Uterus (tissue), 4 donors: ENCODE measurements at places on chromosomes 1 and 21. TPM values are rescaled to one million over a fixed set of nuclear protein-coding genes. Genes with fewer than 3 reads are reported as not detected.

GRCh38 chr1:248825573-248825908, 174 bp downstream of the SH3BP5L start:
- no peaks in the 10 kb centered on the region for H3K36me3 ChIP-seq
- H3K27ac ChIP-seq = peak overlapping the region; percentile 93
- H3K4me3 ChIP-seq = peak overlapping the region; percentile 99
- DNase-seq = no peak

- H3K36me3 ChIP-seq = no peaks in the 10 kb centered on the region
- no peak overlapping the region for H3K27ac ChIP-seq
- H3K4me3 ChIP-seq = no peak overlapping the region
- no peaks in the 10 kb centered on the region for H3K27me3 ChIP-seq
- H3K4me1 ChIP-seq = no peaks in the 10 kb centered on the region
Observed at GRCh38 chr1:189929501-189930099, 548.1 kb downstream of the BRINP3 start.

GRCh38 chr1:200075522-200075921, 48.0 kb downstream of the NR5A2 start:
- H3K4me1 ChIP-seq = no peaks in the 10 kb centered on the region
- H3K4me3 ChIP-seq = no peak overlapping the region
- peak overlapping the region; percentile 64 for H3K27ac ChIP-seq
- H3K27me3 ChIP-seq = no peaks in the 10 kb centered on the region
- H3K36me3 ChIP-seq = no peaks in the 10 kb centered on the region

DNA sequence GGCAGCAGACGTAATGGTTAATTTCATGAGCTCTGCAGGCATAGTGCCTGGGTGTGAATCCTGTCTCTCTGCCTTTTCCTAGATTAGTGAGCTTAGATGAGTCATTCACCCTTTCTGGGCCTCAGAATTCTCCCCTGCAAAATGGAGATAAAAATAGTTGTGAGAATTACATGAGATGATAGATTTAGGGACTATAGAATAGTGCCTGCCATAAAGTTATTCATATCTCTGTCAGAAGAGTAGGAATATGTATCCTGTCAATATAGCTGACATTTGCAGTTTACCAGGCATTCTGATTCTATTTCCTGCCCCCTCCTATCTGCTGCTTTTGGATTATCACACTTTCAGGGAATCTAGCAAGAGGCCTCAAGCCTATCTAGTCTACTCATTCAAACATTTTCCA, 112.0 kb downstream of the PDE4B start:
- no peaks in the 10 kb centered on the region for H3K27me3 ChIP-seq
- H3K27ac ChIP-seq = no peak overlapping the region
- no peak overlapping the region for H3K4me3 ChIP-seq
- no peak for DNase-seq

DNA sequence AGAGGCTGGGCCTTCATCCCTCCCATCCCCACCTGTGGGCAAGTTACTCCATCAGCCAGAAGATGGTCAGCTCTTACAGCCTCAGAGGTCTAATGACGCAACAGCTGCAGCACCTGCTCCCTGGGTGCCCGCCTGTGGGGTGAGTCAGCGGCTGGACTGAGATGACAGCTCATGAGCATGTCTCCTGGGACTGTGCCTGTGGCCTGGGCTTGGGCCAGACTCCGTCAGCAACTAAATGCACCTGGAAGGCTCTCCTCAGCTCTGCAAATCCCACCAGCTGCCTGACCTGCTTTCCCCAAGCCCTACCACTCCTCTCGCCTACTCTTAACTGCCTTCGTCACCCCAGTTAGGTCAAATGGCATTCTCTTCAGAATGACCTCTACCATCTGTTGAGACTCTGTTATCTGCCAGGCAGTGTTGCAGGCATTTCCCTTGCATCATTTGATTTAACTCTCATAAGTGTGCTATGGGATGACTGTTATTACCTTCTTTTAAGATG, 47.7 kb downstream of the ETS2 start:
- no peaks in the 10 kb centered on the region for H3K36me3 ChIP-seq
- H3K27ac ChIP-seq = no peak overlapping the region
- no peak for DNase-seq
- no peaks in the 10 kb centered on the region for H3K4me1 ChIP-seq

DNA sequence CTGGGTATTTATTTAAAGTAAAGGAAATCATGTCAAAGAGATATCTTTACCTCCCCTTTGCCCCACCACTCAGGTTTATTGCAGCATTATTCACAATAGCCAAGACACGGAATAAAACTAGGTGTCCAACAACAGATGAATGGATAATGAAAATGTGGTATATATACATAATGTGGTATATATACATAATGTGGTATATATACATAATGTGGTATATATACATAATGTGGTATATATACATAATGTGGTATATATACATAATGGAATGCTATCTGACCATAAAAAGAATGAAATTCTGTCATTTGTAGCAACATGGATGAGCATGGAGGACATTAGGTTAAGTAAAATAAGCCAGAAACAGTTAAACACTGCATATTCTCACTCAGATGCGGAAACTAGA, 262.6 kb upstream of the PLXNA2 start:
- H3K4me1 ChIP-seq = no peaks in the 10 kb centered on the region
- H3K27me3 ChIP-seq = no peaks in the 10 kb centered on the region
- no peaks in the 10 kb centered on the region for H3K36me3 ChIP-seq
- DNase-seq = no peak
- no peak overlapping the region for H3K27ac ChIP-seq
- H3K4me3 ChIP-seq = no peak overlapping the region

DNA sequence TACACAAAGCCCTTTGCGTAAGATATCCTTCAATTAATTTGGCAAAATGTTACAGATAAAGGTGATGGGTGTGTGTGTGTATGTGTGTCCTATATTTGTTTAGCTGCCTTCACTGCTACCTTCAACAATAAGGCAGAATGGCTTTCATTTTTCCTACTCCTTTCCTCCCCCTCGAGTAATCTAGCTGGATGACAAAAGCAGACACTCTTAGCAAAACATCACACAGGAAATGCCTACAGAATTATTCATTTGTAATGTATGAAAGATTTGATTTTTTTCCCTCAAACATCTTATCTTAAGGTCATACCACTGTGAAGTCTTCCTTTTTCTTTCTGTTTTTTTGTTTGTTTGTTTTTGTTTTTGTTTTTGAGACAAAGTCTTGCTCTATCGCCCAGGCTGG, 10.6 kb downstream of the PTPN22 start:
- no peaks in the 10 kb centered on the region for H3K27me3 ChIP-seq
- no peaks in the 10 kb centered on the region for H3K36me3 ChIP-seq

DNA sequence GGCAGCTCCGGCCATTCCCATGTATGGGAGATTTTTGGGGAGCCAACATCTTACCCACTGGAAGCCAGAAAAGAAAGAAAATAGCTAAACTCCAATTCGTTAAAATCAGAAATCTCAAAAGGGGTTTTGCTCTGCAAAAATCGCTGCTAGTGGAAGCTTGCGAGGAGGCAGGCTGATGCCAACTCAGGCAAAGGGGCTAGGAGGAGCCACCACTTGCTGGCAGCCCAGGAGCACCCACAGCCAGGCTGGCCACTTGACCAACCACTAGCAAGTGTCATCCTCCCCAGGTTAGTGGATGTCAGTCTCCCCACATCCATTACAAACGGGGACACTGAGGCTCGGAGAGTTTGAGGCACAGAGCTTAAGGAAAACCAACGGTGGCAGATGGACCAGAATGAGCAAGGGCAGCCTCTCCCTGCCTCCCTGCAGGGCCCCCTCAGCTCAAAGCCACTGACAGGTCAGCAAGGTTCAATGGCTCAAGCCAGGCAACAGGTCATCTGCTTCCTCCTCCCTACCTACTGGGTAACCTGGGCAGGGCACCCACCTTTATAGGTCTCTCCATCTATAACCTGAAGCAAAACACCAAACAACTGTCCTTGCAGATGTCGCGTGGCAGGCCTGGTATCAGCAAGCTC, 10.8 kb downstream of the KCNN3 start:
- no peak overlapping the region for H3K4me3 ChIP-seq
- H3K36me3 ChIP-seq = no peaks in the 10 kb centered on the region
- no peak overlapping the region for H3K27ac ChIP-seq
- no peaks in the 10 kb centered on the region for H3K27me3 ChIP-seq

DNA sequence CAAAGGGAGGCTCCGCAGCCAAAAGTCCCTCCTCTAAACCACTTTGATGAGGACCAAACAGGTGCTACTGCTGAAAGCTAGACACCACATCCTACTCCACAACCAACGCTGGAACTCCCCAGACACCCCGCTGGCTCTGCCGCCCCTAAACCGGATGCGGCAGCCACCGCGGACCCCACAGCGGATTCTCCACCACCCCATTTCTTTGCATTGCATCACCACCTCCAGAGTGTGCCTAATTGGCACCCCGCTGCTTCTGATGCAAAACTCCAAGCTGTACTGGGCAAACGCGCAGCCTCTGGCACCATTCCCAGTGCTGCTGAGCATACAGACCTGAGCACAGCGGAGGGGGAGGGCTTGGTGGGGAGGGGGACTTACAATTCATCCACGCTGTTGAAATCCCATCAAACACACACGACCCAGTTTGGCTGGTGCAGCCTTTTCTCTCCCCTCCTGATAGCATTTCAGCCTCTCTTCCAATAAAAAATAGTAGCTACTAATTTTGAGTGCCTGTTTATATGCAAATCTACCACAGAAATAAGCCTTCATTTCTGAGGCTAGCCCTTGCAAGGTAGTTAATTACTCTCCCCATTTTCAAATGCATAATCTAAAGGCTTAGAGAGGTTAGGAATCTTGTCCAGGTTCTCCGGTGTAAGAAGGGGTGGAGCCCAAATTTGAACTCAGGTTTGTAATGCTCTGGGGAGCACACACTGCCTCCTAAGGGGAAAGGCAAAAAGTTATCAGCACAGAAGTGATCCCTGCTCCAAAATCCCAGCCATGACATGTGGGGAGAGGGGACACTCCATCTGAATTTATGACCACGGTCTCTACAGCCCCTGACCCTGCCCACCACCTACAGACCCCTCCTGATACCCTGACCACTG, 12.2 kb upstream of the RGS16 start:
- H3K36me3 ChIP-seq = no peaks in the 10 kb centered on the region
- H3K27ac ChIP-seq = peak overlapping the region; percentile 91

DNA sequence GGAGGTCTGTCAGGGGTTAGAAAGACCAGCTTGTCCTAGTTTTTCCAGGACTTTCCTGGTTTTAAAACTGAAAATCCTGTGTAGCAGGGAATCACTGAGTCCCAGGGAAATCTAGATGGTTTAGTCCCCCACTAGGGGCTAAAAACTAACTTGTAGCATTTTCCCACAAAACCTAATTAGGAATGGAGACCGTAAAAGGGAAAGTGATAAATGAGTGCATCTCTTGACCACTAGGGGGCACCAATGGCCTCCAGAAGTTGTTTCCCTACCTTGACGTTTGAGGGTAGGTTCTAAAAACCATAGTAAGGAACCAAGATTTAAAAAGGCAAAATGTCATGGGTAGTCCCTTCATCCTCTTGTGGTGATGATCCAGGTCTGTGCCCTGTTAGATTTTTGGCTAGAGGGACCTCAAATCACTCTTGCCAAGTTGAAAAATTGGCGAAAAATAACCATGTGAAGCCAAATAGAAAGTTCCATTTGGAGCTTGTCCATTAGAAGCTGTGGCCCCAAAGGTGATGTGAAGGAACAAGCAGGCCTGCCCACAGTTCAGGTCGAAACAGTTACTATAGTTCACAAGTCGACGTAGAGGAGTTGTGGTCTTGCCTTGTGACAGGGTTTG, 24.5 kb downstream of the CLIC6 start:
- no peaks in the 10 kb centered on the region for H3K36me3 ChIP-seq
- DNase-seq = peak; percentile 24
- H3K4me3 ChIP-seq = no peak overlapping the region
- no peaks in the 10 kb centered on the region for H3K27me3 ChIP-seq
- no peaks in the 10 kb centered on the region for H3K4me1 ChIP-seq
- H3K27ac ChIP-seq = no peak overlapping the region

- no peaks in the 10 kb centered on the region for H3K27me3 ChIP-seq
- H3K36me3 ChIP-seq = no peaks in the 10 kb centered on the region
- no peaks in the 10 kb centered on the region for H3K4me1 ChIP-seq
- no peak overlapping the region for H3K4me3 ChIP-seq
- H3K27ac ChIP-seq = no peak overlapping the region
Observed at GRCh38 chr1:18422954-18423353, 57.8 kb upstream of the KLHDC7A start.

GRCh38 chr1:208654241-208654640, 410.1 kb upstream of the PLXNA2 start:
- no peak overlapping the region for H3K27ac ChIP-seq
- H3K27me3 ChIP-seq = no peaks in the 10 kb centered on the region
- H3K4me1 ChIP-seq = no peaks in the 10 kb centered on the region
- DNase-seq = no peak
- no peak overlapping the region for H3K4me3 ChIP-seq
- no peaks in the 10 kb centered on the region for H3K36me3 ChIP-seq

DNA sequence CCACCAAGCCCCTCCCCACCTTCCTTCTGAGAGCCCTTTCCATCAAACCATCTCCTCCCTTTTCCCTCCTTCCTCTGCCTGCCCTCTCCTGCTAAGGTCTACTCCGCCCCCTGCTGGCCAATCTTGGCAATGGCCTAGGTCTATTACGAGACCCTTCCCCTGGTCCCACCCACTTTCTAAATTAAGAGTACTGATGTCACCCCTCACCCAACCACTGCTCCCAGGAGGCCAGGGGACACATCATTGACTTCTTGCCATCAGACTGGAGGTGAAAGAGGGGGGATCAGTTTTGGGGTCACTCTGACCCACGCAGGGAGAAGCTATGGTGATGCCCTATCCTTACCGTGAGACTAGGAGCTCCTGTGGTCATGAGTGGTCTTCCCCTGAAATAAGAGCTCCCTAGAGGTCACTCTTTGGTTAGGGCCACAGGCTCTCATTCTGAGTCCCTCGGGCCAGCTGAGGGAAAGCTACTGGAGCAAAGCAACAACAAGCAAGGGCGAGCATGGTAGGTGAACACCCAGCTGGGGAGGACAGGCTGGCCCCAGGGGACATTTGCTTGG, 34.6 kb upstream of the S100A7 start:
- H3K27me3 ChIP-seq = no peaks in the 10 kb centered on the region
- peak; percentile 81 for DNase-seq
- H3K27ac ChIP-seq = peak overlapping the region; percentile 54
- H3K4me3 ChIP-seq = no peak overlapping the region
- H3K36me3 ChIP-seq = no peaks in the 10 kb centered on the region
- H3K4me1 ChIP-seq = no peaks in the 10 kb centered on the region

DNA sequence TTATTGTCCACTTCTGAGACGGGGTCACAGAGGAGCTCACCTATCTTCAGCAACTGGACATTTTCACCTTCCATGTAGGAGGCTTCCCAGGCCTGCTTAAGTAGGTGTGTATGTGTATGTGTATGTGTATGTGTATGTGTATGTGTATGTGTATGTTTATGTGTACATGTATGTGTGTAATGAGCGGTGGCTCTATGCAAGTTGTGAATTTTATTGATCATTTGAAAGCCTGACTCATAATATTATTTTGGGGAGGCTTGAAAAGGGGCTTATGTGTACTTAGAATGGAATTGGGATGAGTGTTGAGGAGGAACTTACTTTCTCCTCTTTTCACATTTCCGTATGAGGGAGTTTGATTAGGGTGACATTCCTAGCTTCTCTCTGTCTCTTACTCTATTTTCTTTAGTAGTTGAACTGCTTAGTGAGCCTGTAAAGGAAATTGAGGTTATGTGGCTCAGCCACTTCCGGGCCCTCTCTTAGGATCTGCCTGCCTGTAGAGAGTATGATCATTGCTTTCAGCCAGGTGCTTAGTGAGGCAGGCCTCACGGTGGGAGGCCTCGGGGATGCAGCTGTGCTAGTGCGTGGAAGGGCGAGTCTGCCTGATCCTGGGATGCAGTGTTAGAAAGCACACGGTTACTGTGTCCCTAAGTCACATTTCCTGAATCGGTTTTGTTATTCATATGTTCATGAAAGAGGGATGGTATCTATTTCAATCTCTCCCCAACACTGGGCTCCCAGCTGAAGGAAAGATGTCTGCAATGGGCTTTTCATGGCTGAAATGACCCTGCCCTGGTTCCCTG, 61.0 kb downstream of the IER5 start:
- no peaks in the 10 kb centered on the region for H3K36me3 ChIP-seq
- no peak for DNase-seq
- peaks cover 14% of the 10 kb centered on the region for H3K4me1 ChIP-seq
- no peaks in the 10 kb centered on the region for H3K27me3 ChIP-seq

PTGFR gene
- 64.0 TPM for total RNA-seq

WDR64 gene
- not detected for total RNA-seq

EXO5 gene
- 8.7 TPM for total RNA-seq
